ENCODE measurements at places on chromosomes 7 and 10. TPM values are rescaled to one million over a fixed set of nuclear protein-coding genes. Genes with fewer than 3 reads are reported as not detected.
A peak's percentile ranks its signal among the peaks of the same experiment; 100 is the strongest.

LIPF gene
- not detected for total RNA-seq

FXYD4 gene
- total RNA-seq: 3.1 TPM

WASHC2C gene
- total RNA-seq: 57.7 TPM

ENTPD7 gene
- 4.2 TPM for total RNA-seq

FAM25C gene
- total RNA-seq: not detected

EIF5AL1 gene
- total RNA-seq: not detected

ASIC3 gene
- total RNA-seq: 27.6 TPM

DNA sequence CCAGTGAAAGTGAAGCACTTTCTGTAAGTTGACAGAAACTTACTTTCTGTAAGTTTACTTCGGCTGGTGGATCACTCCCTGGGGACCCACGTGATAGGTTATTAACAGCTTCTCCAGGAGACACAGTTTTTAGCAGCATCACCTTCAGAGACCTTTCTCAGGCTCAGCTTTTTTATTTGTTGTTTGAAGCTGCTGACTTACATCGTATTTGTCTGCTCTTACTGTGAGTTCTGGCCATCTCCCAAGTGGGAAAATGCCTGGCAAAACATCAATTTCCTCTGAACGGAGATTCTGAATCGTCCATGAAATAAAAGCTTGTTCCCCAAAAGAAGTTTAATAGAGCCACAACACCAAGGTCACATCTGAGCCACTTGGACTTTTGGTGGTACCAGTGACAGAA, 178.7 kb upstream of the PODXL start:
- no peak for DNase-seq

- no peak for DNase-seq
Measured at GRCh38 chr7:1810521-1810920, 140.4 kb downstream of the ELFN1 start.

- peak; percentile 14 for DNase-seq
Measured at GRCh38 chr10:129764011-129764900, 199.8 kb downstream of the EBF3 start.

DNA sequence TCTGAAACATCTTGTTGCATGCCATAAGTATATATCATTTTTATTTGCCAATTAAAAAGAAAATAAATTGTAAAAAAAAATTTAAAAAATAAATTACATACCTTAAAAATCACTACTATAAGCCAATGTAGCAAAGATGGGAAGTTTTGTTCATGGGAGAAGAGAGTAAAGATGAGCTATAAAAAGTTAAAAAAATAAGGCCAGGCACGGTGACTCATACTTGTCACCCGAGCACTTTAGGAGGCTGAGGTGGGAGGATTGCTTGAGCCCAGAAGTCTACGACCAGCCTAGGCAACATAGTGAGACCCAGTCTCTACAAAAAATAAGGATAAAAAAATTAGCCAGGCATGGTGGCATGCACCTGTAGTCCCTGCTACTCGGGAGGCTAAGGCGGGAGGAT, 8.4 kb upstream of the STK32C start:
- no peak for DNase-seq

GRCh38 chr7:22594020-22594419, 94.0 kb upstream of the STEAP1B start:
- DNase-seq: no peak

DNA sequence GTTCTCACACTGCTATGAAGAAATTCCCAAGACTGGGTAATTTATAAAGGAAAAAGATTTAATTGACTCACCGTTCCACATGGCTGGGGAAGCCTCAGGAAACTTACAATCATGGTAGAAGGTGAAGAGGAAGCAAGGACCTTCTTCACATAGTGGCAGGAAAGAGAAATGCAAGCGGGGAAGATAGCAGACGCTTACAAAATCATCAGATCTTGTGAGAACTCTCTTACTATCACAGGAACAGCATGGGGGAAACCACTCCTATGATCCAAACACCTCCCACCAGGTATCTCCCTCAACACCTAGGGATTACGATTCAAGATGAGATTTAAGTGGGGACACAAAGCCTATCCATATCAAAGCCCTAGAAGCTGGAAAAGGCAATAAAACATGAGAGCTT, 130.8 kb downstream of the MDFIC start:
- no peak for DNase-seq

DNA sequence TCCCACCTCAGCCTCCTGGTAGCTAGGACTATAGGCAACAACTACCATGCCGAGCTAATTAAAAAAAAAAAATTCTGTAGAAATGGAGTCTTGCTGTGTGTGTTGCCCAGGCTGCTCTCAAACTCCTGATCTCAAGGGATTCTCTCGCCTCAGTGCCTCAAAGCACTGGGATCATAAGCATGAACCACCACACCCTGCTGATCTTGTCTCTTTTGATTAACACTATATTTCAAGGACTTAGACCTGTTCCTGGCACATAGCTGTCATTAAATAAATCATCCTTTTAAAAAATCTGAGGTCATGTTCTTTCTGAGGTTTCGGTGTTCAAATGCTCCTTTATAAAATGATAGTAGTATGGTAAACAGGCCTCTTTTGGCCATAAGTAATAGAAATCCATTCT, 4.8 kb downstream of the PALS2 start:
- DNase-seq: no peak

GRCh38 chr7:47278043-47278442, 303.9 kb downstream of the TNS3 start:
- no peak for DNase-seq

- DNase-seq: no peak
Measured at GRCh38 chr10:54530299-54530698, 270.7 kb downstream of the PCDH15 start.

DNA sequence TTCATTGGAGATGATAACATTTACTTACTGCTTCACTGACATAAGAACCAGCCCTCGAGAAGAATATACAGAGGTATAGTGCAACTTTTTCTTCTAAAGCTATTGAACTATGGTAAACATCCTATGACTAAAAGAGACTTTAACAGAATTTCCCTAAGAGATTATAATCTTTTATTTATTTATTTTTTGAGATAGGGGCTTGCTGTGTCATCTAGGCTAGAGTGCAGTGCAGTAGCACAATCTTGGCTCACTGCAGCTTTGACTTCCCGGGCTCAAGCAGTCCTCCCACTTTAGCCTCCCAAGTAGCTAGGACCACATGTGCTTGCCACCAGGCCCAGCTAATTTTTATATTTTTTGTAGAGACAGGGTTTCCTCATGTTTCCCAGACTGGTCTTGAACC, 258.5 kb upstream of the FERD3L start:
- DNase-seq: no peak

DNA sequence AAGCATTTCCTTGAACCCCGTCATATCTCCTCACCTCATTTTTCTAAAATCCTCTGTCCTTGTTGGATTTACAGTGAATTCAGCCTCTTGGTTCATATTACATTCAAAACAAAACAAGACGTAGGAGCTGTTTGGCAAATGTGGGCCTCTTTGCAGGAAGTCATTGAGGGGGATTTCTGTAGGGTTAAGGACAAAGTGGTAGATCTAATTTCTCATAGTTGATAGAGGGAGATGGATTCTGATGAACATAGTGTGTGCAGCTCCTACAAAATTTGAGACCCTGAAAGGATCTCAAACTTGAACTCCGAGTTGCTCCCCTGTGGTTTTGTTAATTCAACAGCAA, 682 bp downstream of the TBXAS1 start:
- no peak for DNase-seq

GRCh38 chr10:114523876-114524275, 119.6 kb upstream of the AFAP1L2 start:
- no peak for DNase-seq

GRCh38 chr10:111247781-111248389, 171.1 kb downstream of the ADRA2A start:
- no peak for DNase-seq

GRCh38 chr7:69365651-69366192, 232.6 kb upstream of the AUTS2 start:
- no peak for DNase-seq
